ENCODE measurements at places on chromosomes 12 and 14.

- DNase-seq, result no peak
These were observed 31.1 kb downstream of the IRF2BPL start for GRCh38 chr14:76997257-76997970.

GRCh38 chr12:78439666-78440065 lies 424.9 kb upstream of the SYT1 start:
- no peak for DNase-seq

DNA sequence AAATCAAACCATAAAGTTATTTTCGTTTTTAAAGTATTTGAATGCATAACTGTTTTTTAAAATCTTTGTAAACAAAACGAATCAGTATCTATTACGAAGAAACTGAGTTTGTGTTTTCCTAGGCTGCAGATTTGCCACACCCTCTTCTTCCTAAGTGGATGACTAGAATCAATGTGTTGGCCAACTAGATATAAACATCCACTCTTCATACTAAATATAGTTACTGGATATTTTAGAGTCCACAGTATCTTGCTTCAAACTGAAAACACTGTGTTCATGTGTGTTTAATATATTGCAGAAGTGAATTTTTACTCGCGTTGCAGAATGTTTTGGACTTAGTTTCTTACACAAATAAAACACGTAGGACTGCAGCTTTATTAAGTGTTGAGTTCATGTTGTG lies 63.2 kb downstream of the KLHL28 start:
- no peak for DNase-seq

DNA sequence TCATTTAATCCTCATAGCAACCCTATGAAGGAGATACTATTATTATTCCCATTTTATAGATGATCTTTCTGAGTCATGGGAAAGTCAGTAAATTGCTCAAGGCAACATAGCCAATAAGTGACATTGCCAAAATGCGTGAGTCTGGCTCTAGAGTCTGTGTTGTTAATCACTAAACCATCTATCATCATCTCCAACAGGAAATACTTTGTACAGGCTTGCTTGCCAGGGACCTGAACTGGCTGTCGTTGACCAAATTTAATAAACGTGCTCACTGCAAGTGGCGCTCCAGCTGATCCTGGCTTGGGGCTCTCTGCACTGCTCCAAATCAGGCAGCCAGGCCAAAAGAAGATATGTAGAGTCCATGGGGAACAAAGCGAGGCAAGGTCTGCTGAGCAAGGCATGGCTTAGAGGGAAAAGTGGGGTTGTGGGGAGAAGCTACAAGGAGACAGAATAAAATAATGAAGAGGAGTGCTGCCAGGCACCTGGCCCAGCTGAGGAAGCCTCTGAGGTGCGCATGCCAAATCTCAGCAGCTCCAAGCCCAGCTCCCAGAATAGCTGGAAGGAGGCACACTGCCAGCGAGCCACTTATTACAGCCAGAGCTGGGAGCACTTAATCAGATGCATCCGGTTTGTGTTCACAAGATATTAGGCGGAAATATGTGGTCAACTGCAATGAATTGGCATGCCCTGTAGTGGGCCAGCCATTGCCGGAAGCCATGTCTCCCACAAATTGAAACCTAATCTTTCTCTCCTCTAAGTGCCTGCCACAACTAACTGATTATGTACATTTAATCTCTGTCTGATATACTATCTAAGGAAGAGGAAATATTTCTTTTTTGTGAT lies 43.3 kb upstream of the PTPRO start:
- DNase-seq, result no peak

- DNase-seq, result no peak
These were observed 60.0 kb downstream of the MYF5 start for GRCh38 chr12:80776706-80777105.

GRCh38 chr14:105030836-105031396 lies 10.0 kb upstream of the CDCA4 start:
- no peak for DNase-seq

- DNase-seq, result no peak
These were observed 119.9 kb downstream of the CACNA1C start for GRCh38 chr12:2172491-2173214.

DNA sequence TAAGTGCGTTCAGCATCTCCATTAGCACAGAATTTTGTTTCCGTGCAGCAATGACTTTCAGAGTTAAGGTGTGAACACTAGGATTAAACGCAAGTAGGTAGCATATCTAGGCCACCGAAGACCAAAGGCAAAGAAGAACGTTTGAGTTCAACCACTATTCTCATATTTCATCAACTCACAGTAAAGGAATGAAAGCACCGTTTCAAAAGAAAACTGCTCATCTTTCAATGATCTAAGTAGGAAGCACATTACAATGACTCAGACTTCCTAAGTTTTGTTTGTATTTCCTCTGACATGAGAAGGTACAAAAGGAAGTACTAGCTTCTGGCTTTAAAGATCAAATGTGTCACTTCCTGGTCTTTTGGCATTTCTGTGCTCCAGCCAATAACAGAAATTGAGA lies 57.6 kb downstream of the ACADS start:
- DNase-seq, result no peak

DNA sequence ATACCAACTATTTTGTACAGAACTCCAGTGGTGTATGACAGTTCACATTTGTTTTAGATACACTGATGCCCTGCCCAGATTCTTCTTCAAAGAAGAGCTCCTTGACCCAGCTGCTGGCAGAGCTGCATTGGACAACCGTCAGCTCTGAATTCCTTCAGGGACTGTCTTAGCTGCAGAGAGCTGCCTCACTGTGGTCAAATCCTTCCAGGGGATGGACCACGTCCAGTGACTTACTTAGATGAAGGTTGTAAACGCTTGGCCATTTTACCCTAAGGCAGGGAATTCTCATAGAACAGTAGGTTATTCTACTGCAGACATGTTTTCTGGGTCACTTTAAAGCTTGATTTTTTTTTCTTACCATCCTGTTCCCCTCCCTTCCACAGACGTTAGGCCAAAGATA lies 905.0 kb upstream of the ATXN7L3B start:
- DNase-seq, result no peak

DNA sequence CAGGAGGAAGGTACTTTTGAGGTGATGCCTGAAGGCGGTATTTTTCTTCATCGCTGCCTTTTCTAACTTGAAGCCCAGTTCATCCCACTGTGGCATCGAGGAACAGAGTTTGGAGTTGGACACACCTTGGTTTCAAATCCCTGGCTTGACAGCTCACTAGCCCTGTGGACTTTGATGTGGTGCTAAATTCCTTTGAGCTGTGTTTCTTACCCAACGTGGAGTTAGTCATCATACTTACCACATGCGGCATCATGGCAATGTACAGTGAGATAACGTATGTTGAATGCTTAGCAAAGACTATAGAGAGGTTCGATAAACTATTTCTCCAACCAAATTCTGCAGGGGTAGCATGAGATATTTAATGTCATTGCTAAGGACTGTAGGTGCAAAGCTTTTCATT lies 3.4 kb downstream of the PLEKHG3 start:
- no peak for DNase-seq

GRCh38 chr14:100819453-100819828 lies 6.5 kb upstream of the MEG3 start:
- no peak for DNase-seq

All from stimulated activated CD4-positive, alpha-beta T cell treated with anti-CD3 and anti-CD28 coated beads, Interleukin-1b, Interleukin-23, amount 100 ng/mL, for 1 hour (primary cell).